Left renal cortex interstitium (tissue), 4 donors: ENCODE measurements at places on chromosomes 6 and 20. TPM values are rescaled to one million over a fixed set of nuclear protein-coding genes. Genes with fewer than 3 reads are reported as not detected.

CRIP3 gene
- 9.5 TPM for polyA plus RNA-seq

PKIB gene
- polyA plus RNA-seq, result 2.1 TPM

TNF gene
- polyA plus RNA-seq, result not detected

CYP21A2 gene
- 0.61 TPM for polyA plus RNA-seq

PGC gene
- polyA plus RNA-seq, result 0.35 TPM

OXT gene
- polyA plus RNA-seq, result 0.85 TPM

MTG2 gene
- 45.6 TPM for polyA plus RNA-seq

KHDC1L gene
- 0.30 TPM for polyA plus RNA-seq

ID1 gene
- 159 TPM for polyA plus RNA-seq

ZBTB24 gene
- polyA plus RNA-seq, result 14.5 TPM
